ENCODE measurements at places on chromosomes 13 and 19. TPM values are rescaled to one million over a fixed set of nuclear protein-coding genes. Genes with fewer than 3 reads are reported as not detected.

- no peak for DNase-seq
Measured at GRCh38 chr13:113952151-113952982, 21.5 kb downstream of the C13orf46 start.

GRCh38 chr13:39401046-39401705, 201.8 kb downstream of the LHFPL6 start:
- DNase-seq = no peak

- no peak for DNase-seq
Measured at GRCh38 chr13:20369886-20370361, 137.8 kb upstream of the GJB6 start.

DNA sequence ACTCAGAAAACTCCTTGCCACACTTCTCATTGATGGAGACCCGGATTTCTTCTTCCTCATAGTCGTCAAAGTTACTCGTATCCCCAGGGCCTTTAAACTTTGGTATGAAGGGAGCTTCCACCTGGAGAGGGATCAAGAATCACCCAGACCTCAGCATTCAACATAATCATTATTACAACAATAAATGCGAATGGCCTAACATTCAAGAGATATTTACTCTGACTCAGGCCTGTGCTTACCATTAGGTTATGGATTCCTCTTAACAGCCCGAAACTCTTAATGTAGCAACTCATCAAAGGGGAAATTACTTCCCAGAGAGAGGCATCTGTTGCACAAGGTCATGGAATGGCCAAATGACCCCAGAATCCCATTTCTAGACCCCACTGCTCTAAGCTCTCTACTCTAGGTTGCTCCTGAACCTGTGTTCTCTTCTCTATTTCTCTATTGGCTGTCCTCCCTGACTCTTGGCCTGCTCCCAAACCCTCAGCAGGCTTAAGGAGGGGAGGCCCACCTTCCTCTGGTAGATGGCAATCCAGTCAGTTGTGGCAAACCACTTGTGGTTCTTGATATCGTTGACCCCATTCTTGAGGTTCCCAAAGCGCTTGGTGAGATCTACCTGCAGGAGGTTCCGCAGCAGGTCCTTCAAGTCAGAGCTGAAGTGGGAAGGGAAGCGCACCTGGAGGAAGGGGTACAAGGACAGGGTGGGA, 2.7 kb upstream of the SAMD1 start:
- no peak for DNase-seq

- no peak for DNase-seq
Measured at GRCh38 chr13:21733475-21734263, 62.8 kb downstream of the FGF9 start.

- DNase-seq = peak; percentile 72
Measured at GRCh38 chr19:11848594-11849469, at the start of gene ZNF439. TSS of gene ZNF439 (plus strand) at chr19:11848726. CDS start at chr19:11848868, 142 bp downstream.

DNA sequence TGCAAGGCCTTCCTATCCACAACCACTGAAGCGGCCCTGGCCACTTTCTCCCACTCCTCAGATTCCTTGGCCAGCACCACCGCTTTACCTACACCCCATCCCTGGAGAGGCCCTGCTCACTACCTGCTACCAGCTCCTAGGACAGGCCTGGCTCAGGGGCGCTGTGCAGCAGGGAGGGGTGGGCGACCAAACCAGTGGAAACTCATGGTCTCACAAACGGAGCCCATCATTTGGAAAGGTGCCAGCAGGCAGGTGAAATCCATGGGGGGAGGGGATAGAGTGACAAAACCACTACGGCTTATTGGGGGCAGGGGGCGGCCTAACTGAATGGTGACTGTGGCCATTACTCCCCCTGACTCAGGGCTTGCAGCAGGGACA, 27.6 kb downstream of the C19orf47 start:
- no peak for DNase-seq

GRCh38 chr19:53703361-53703760, 71.6 kb downstream of the DPRX start:
- no peak for DNase-seq

DNA sequence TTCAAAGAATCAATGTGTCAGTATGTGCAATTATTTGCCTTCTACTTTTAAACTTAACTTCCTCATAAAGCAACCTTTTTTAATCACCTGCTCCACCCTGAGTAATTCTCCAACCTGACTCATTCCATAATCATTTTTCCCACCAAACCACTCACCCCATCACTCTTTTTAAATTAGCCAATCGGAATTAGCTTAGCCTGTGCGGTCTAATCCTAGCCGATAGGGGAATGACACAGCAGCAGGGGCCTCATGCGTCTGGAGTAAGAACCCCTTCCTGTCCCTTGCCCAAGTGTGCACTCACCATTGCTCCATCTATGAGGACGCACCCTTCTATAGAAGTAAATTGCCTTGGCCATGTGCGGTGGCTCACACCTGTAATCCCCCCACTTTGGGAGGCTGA, 27.4 kb upstream of the ZNF83 start:
- DNase-seq = no peak

DNA sequence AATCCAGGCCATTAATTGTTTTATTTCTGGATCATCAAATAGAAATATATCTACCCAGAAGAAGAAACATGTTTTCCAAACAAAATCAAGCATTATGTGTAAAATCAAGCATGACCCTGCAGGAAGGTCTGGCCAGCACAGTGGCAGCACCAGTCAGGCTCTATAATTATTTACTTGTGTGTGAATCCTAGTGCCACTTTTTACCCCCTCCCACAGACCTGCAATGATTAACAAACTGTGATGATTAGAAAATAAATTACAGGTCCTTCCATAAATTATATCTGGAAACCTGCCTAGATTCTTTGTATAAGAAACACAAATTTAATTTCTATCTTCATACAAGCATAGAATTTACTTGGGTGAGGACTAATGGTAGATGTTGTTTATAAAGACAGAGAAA, 186.1 kb downstream of the GPC6 start:
- DNase-seq = no peak

DNA sequence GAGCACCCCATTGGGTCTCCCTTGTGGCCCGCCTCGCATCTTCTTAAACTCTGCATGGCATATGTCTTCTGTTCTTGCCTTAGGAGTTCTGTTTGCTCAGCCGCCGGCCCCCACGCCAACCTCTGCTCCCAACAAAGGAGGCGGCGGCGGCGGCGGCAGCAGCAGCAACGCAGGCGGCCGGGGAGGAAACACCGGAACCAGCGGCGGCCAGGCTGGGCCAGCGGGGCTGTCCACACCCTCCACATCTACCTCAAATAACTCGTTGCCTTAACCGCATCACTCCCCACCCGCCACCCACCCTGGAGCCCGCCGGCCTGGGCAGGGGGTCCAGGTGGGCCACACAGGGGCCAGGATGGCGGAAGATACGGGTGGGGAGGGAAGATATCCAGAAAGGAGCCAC, 12.3 kb upstream of the WDR18 start:
- DNase-seq = no peak

DNA sequence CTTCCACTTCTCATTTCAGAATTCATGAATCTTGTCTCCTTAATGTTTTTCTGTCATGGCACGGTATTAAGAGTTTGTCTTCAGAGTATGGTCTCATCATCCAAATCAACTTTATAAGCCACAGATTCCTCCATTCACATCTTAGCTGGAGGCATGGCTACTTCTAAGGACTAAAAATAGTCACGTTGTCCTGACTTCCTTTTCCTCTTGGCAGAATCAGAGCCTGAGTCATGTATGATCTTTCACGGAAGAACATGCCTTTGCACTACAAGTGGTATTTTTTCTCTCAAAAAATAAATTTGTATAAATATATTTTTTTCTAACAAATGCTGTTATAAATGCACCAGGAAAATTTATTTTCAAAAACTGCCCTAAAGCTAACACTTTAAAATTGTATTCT, 71.4 kb downstream of the ALOX5AP start:
- DNase-seq = no peak

DNA sequence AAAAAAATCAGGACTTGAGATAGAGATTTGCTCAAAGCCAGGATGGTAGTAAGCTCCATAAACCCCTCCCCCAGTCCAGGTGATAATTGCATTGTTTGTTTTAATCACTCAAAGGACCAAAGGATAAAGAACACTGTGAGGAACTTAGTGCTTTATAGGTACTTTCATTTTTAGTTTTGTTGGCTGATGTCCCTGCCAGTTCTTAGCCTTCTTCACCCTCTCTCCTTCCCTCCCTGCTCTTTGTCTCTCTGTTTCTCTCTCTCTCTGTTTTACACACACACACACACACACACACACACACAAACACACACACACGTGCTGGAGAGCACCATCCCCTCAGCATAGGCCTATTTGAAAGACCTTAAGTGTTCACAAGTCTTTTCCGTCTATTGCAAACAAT, 5.2 kb downstream of the FRY start:
- DNase-seq = no peak

- DNase-seq = no peak
Measured at GRCh38 chr19:2984215-2984528, 6.8 kb downstream of the TLE6 start.

DNA sequence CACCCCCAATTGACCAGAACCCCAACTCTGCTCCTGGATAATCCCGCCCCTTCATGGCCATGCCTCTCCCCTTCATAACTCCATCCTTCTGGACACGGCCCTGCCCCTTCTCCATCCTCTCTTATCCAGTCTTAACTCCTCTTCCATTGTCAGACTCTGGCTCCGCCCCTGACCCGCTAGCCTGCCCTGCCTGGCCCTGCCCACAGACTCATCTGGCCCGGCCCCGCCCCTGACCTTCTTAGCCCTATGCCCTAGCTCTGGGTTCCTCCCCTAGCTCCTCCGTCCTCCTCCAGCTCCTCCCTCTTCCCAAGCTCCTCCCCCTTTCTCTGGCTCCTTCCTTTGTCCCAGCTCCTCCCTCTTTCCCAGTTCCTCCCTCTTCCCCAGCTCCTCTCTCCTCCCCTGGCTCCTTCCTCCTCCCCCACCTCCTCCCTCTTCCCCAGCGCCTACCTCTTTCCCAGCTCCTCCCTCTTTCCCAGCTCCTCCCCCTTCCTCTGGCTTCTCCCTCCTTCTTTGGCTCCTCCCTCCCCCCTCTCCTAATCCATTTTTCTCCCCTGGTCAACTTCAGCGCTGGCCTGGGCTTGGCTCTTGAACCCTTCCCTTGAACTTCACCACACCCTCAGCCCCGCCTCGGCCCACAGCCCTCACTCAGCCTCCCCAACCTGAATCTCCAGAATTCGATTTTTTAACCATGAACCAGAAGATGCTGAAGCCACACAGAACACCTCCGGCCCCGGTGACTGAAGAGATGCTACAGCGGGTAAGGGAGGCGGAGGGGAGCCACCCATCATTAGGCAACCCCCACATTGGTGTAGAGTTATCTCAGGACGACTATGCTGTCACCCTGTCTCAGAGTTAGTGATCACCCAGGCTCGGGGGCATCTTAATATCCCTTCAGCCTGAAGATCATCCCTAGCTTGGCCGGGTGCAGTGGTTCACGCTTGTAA, 9.2 kb upstream of the ZNF358 start:
- DNase-seq = peak; percentile 72

- DNase-seq = no peak
Measured at GRCh38 chr13:109918179-109918711, 131.9 kb upstream of the IRS2 start.

FGF14 gene
- 0.48 TPM for total RNA-seq

IZUMO4 gene
- 5.2 TPM for total RNA-seq

ADGRE2 gene
- total RNA-seq = 1.6 TPM

EBI3 gene
- total RNA-seq = 1.3 TPM

KLF12 gene
- total RNA-seq = 15.7 TPM

ZNF763 gene
- 0.25 TPM for total RNA-seq

UBL3 gene
- total RNA-seq = 21.8 TPM

KLK5 gene
- total RNA-seq = not detected
